ENCODE measurements at places on chromosomes 3 and 15.

- DNase-seq: no peak
Observed at GRCh38 chr3:31086148-31086547, 191.7 kb upstream of the GADL1 start.

DNA sequence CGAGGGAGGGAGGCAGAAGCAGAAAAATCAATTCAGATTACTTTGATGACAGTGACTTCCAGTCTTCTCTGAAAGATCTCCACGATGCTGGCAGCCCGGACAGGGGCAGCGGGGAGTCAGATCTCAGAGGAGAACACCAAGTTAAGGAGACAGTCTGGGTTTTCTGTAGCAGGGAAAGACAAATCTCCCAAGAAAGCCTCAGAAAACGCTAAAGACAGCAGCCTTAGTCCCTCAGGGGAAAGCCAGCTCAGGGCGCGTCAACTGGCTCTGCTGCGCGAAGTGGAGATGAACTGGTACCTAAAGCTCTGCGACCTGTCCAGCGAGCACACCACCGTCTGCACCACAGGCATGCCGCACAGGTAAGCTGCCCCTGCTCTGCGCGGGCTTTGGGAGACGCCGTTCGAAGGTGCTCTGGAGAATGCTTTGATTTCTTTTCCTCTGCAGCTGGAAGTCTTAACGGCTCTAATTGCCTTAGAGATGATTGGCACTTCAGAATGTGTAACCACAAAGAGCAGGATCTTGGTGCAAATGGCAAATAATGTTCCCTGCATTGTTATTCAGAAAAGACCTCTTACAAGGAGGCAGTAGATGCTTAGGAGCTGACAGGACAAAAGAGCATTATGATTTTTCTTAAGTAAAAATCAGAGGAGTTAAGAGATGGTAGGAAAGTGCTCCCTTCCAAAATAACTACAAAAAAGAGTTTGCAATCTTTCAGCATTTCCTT is at the start of gene KCNAB1:
KCNAB1 (plus strand) TSS at position 51 of the 724 bp plus-strand sequence.
- DNase-seq: no peak

GRCh38 chr15:78201281-78202190 is 32.8 kb downstream of the ACSBG1 start:
- DNase-seq: no peak

GRCh38 chr3:46959161-46959511 is 17.4 kb downstream of the CCDC12 start:
- no peak for DNase-seq

GRCh38 chr15:28033443-28033842 is 65.7 kb downstream of the OCA2 start:
- DNase-seq: no peak

GRCh38 chr3:45272032-45272810 is 46.1 kb upstream of the TMEM158 start:
- DNase-seq: no peak

GRCh38 chr3:27577504-27577903 is 93.3 kb upstream of the SLC4A7 start:
- no peak for DNase-seq

GRCh38 chr3:127938800-127939199 is 23.8 kb downstream of the KBTBD12 start:
- DNase-seq: no peak

- no peak for DNase-seq
Observed at GRCh38 chr3:97662762-97663161, 101.8 kb upstream of the ARL6 start.

DNA sequence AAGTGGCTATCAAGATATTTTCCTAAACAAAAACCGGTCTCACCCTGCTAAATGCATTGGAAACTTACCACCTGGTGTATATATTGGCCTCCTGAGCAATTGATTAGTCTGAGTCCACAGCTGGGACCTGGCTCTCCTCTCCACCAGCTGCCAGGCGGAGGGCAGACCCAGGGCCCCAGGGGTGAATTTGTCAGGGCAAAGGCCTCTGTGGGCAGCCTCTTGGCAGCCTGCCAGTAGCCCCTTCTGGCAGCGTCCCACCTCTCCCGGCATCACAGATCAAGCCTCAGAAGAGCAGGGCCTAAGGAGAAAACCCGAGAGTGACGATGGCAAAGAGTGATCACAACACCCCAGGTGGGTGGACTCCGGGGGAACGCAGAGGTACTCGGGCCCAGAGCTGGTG is 43.0 kb upstream of the IDH2 start:
- no peak for DNase-seq

GRCh38 chr3:54830658-54831057 is 97.2 kb downstream of the LRTM1 start:
- DNase-seq: no peak

DNA sequence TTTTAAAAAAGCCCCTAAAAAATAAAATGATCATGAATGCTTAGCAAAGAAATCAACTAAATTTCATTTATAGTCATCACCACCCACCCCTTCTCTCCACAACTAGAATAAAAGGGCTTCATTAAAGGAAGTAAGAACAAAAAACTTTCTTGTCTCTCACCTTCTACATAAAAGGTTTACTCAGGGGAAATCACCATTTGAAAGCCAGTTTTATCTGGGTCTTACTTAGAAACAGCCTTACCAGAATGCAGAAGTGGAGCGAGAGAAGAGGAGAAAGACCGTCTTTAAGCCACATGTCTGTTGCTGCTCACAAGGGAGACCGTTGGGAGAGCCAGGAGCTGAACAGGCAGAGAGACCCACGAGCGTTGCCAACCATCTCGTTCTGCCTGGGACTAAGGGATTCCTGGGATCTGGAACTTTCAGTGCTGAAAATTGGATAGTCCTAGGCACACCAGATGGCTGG is 350.1 kb upstream of the PROK2 start:
- DNase-seq: no peak

DNA sequence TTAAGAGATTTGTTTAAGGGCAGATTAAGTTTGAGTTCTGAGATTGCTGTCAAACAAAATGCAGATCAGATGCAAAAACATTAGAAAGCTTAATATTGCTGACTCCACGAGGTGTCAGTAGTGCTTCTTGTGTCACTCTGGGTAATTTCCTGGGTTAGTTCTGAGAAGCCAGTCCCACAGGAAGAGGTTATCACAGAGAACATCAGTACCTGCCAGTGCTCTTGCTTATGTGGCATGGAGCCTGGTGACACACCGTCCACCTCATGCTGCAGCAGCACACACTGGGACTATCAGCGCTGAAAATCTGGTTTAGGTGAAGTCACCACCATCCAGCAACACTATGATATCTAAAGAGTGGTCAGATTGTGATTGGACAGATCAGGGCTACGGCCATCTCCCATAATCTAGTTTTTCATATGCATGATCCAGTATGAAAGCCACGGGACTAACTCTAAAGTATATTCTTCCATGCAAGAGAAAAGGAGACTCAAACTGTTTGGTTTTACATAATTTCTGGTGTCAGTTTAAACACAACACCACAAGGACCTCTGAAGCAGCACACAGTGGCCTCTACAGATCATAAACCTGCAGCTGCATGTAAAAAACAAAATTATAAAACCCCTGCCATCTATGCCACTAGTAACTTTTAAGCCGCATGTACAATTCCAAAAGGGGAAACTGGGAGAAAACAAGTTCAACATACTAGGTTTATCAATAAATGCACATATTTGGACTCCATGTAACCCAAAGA is 36.1 kb upstream of the MYO5C start:
- no peak for DNase-seq

DNA sequence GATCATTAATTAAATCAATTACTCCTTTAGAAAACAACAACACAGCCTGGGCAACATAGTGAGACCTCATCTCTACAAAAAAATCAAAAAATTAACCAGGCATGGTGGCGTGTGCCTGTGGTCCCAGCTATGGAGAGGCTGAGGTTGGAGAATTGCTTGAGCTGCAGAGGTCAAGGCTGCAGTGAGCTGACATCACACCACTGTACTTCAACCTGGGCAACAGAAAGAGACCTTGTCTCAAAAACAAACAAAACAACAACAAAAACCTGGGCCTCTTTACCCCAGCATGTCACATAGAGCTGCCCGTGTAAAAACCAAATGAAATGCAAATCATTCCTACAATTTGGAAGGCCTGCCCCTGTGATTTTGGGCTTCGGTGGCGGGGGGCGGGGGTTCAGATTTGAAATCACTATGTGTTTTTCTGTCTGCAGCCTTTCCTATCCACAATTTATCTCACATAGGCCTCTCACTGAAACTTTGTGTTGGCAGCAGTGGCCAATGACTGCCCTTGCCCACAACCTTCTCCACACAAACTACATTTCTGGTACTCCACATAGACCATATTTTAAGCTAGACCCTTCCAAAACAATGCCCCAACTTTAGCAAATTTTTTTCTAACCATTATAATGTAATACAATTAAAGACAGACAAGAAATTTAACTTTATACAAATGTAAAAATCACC is 6.5 kb downstream of the ADAM10 start:
- no peak for DNase-seq

- DNase-seq: no peak
Observed at GRCh38 chr3:160135851-160136250, 89.4 kb upstream of the C3orf80 start.

GRCh38 chr3:33914731-33915379 is 116.4 kb downstream of the PDCD6IP start:
- DNase-seq: no peak

DNA sequence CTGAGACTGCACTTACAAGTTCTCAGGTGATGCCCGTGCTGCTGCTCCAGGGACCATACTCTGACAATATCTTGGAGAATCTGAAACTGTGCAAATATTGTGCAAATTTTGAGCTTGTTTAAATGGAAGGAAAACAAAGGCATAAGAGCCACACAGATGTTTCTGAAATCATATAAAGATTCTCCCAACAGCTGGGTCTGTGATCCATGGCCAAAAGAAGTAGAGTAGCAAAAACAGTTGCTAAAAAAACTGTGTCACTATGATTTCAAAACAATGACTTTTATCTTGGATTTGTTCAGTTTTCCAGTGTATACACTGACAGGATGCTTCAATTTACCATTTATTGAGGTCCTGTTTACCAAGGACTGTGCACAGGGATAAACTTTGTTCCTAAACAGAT is 25.3 kb downstream of the NPTN start:
- no peak for DNase-seq

DNA sequence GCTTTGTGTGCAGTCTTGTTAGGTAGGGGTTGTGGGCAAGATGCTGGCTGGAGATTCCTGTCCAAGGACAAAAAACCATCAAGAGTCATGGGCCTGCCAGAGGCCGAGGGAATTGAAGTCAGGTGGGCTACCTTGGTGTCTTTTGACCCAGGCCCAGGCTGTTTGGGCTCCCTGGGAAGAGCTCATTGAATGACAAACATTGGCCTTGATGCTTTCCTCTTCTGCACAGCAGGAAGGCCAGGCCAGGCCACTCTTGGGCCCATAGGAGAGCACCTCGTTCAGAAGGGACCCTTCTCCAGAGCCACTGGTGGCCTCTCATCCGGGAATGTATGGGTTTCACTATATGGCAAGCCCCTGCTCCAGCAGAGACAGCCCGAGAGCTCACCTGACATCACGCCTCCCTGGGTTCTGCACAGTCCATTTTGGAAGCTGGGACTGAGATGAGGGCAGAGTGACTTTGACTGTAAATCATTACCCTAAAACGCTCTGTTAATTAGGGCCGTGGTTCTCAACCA is 169.1 kb downstream of the NSMCE3 start:
- DNase-seq: no peak

- no peak for DNase-seq
Observed at GRCh38 chr3:121431726-121432517, 113.9 kb downstream of the POLQ start.

- no peak for DNase-seq
Observed at GRCh38 chr3:15345608-15346137, 13.3 kb upstream of the SH3BP5 start.

- DNase-seq: no peak
Observed at GRCh38 chr15:35312344-35312743, 227.2 kb upstream of the NANOGP8 start.

- DNase-seq: no peak
Observed at GRCh38 chr15:100704281-100705055, 102.1 kb downstream of the ASB7 start.
